ENCODE measurements at places on chromosomes 5 and 9. TPM values are rescaled to one million over a fixed set of nuclear protein-coding genes. Genes with fewer than 3 reads are reported as not detected.

The PIP5K1B gene
- total RNA-seq = 104 TPM

The ANKRD33B gene
- 3.2 TPM for total RNA-seq

The DRD1 gene
- total RNA-seq = not detected

The CERT1 gene
- total RNA-seq = 33.2 TPM

The TAF7 gene
- total RNA-seq = 57.6 TPM

The PFN3 gene
- total RNA-seq = not detected
